ENCODE measurements at places on chromosomes 16 and 17.

- DNase-seq, result no peak
Measured at GRCh38 chr17:8019665-8020650, 17.5 kb downstream of the GUCY2D start.

DNA sequence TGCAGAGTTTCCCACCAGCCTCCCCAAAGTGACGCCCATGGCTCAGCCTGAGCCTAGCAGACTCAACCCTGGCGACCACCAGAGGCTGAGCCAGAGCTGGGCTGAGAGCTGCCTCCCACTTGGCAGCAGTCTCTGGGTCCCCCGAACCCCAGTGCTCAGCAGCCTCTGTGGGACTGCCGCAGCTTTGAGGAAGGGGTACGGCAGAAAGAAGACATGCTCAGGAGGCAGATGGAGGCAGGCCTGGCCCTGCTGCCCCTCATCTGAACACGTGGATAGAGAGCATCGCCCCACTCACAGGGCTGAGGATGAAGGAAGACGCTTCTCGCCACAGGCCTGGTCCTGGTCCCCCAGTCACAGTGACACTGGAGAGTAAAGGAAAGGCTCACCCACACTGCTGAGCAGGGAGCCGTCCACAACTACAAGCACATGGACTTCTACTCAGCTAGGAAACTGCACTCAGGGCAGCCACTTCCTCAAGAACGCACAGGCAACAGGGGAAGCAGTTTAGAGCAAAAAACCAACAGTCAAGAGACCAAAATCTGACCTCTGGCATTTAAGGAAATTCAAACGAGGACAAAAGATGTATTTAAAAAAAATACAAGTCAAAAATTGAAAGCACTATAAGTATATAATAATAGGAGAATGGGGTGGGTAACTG, 45.2 kb upstream of the GSG1L start:
- no peak for DNase-seq

DNA sequence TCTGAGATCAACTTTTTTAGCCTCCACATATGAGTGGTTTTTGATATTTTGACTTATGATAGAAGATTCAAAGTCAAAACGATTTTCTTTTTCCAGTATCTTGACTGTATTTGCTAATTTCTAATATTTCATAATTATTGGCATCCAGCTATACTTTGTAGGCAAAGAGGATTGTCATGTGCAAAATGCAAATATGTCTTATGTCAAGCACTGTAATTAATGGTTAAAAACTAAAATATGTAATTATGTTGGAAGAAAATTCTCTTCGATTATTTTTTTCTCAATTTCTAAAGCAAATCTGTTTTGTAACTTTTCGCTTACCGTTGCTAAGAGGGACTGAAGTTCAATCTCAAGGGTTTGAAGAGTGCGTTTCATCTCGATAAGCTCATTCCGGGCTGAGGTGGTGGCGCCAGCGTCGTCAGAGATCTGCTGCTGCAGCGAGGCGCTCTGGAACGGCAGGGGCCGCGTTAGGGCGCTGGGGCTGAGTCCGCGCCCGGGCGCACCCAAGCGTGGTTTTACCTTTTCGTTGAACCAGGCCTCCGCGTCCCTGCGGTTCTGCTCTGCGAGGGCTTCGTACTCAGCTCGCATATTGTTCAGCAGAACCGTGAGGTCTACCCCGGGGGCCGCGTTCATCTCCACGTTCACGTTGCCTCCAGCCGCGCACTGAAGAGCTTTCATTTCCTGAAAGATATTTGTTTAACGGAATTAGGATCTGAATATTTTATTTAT, 3.0 kb downstream of the KRT27 start:
- no peak for DNase-seq

DNA sequence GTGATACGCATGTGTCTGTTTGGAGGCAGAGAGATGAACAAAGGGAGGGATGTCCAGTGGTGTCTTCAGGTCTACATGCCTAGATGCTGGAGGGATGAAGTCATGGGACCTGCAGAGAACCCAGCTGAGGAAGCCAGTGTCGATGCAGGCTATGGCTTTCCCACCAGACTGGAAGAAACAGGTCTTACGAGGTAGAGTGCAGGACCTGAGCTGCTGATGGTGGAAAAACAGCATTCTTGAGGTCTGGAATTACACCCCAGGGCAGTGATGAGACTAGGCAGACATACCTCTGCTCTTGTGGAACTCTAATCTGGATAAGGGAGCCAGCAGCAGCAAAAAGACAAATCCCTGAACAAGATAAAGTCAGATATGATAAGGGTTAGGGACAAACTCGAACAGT, 37.4 kb downstream of the ARSG start:
- DNase-seq, result no peak

DNA sequence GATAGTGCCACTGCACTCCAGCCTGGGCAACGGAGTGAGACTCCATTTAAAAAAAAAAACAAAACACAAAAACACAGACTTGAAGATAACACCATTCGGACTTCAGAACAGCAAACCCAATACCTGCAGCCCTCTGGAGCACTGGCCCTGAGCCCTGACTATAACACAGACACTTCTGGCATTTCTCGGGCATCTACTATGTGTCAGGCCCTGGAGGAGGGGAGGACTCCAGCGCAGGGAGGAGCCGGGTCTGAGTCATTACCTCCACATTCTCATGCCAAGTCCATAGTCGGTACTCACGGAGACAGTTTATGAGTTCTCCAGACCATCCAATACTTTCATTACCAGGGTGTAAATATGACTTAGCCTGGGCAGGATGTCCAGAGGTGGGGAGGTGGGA, 48.8 kb downstream of the PITPNM3 start:
- no peak for DNase-seq

- DNase-seq, result no peak
Measured at GRCh38 chr17:10178506-10178991, 19.9 kb downstream of the GAS7 start.

DNA sequence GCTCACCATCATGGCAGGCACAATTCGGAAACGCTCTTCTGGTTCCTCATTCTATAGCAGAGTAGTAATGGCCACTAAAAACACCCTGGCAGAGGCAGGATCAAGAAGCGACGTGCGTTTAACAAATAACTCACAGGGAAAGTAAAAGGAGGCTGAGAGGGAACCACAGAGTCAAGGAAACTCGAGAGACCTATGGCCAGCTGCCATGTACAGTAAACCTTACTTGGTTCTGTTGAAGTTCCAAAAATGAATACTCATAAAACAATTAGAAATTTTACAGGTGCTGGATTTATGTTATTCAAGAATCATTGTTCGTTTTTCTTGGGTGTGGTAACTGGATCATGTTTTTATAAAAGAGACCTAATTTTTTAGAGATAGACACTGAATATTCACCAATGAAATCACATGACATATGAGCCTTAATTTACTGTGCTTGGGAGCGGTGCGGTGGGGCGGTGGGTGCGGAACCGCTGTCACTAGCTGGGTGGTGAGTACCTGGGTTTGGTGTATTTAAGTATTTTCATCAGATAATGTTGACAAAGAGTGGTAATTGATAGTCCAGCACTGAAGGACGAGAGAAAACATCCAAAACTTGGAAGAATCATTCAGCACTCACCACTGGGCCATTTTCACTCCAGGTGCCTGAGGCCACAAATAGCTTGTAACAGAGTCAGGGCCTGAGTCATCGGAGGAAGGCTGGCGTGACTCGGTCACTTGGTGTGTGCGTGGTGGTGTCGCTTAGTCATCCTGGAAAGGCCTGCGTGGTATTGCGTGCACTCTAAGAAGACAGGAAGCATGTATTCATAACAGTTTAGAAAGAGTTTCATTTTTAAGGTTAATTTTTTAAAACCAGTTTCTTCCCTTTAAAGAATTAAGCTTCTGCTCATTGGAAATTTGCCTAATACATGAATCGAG, 135.4 kb upstream of the CHMP6 start:
- peak; percentile 38 for DNase-seq

- DNase-seq, result no peak
Measured at GRCh38 chr17:1111599-1112443, 68.0 kb downstream of the ABR start.

DNA sequence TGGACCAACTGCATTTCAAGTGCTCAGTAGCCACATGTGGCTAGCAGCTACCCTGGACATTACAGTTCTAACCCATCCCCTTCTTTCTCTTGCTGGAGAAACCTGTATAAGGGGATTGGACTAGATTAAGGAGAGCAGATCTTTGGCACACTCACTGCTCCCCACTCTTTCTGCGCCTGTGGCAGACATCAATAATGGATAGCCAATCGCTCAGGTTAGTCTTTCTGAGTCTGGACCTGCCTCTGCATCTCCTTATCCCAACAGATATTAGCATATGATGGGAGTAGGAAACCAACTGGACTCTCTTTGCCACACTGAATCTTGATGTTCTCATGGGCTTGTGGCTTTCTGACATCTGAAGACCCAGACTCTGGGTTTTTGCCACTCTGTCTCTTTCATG, 81.7 kb downstream of the IRX5 start:
- DNase-seq, result no peak

GRCh38 chr17:38735161-38735997, 5.2 kb downstream of the CISD3 start:
- DNase-seq, result peak; percentile 61

- DNase-seq, result no peak
Measured at GRCh38 chr17:4573115-4573514, 11.2 kb upstream of the SMTNL2 start.

DNA sequence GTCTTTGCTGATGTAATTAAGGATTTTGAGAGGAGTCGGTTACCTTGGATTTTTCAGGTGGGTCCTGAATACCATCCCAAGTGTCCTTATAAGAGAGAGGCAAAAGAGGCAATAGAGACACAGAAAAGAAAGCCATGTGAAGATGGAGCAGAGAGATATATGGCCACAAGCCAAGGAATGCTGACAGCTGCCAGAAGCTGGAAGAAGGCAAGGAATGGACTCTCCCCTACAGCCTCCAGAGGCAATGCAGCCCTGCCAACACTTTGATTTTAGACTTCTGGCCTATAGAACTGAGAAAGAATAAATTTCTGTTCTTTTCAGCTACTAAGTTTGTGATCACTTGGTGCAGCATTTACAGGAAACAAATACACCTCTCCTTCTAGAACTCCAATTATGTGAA, 8.2 kb upstream of the RNFT1 start:
- no peak for DNase-seq

GRCh38 chr17:70161519-70161918, 7.8 kb upstream of the KCNJ2 start:
- DNase-seq, result no peak

DNA sequence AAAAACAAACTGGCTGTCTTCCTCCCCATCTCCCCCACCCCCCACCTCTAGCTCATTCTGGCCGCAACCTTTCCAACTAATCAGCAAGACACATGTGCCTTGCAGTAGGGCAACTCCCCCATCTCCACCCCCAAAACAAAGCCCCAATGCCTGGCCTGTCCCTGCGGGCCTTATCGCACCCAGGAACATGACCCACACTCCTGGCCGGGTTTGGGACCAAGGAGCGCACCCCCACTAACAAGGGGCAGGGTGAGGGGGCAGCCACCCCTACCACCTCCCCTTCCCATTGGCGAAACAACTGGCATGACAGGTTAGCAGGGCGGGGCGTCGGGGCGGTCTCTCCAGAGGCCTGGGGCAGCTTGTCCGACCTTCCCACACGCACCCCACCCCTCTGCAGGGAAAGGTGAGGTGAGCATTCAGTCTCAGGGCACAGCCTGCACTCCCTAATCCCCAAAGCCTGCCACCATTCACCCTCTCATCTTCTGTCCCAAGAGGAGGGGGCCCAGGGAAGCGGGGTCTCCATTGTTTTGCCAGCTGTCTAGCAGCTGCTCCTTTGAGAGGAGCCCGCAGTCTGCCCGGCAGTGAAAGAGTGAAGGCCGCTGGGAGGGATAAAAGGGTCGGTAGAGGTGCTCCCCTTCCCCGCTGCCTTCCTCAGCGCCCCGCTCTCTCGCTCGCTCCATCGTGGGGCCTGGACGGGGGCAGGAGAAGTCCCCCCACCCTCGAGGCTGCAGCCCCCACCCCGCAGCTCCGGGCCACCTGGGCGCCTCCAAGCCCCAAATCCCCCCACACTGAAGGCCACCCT, 765 bp downstream of the MYO18A start:
- DNase-seq, result no peak

Measured in stimulated activated CD8-positive, alpha-beta memory T cell treated with anti-CD3 and anti-CD28 coated beads, Interleukin-7, amount 100 ng/mL, for 1 hour (primary cell).